ENCODE measurements at places on chromosomes 13 and 19.

DNA sequence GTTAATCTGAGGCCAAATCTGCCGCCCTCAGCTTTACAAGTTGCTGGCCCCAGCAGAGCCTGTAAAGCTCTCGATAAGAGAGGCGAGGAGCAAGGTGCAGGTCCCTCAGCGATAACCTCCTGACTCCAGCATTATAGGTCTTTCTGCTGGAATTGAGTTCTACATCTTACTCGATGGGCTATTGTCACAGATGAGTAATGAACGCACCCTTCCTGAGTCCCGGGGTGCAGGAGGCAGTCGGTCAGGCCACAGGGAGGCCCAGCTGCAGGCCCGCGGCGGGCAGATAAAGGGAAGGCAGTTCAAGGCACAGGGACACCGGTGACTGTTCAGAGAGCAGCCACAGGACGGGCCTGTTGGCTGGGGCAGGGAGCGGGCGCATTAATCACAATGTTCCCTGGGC lies 157.6 kb upstream of the OBI1 start:
- no peak for DNase-seq

- no peak for DNase-seq
These were observed 963 bp downstream of the VPS36 start for GRCh38 chr13:52449331-52450011.

- DNase-seq, result no peak
These were observed 109.8 kb downstream of the POSTN start for GRCh38 chr13:37488726-37489125.

DNA sequence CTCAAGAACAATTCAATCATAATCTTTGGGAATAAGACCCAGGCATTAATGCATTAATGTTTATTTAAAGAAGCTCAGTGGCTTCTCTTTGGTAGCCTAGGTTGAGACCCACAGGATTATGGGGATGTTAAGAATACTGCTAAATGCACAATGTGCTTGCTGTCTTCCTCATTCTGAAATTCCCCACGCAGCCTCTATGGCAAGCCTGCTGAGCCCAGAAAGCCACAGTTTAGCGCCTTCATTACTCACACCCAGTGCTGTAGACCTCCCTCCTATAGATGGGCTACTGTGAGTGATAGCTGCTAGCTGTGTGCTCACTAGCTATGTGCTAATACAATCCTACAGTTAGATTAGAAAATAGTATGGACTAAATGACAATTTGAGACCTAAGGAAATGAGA lies 90.6 kb downstream of the TNFSF13B start:
- DNase-seq, result no peak

DNA sequence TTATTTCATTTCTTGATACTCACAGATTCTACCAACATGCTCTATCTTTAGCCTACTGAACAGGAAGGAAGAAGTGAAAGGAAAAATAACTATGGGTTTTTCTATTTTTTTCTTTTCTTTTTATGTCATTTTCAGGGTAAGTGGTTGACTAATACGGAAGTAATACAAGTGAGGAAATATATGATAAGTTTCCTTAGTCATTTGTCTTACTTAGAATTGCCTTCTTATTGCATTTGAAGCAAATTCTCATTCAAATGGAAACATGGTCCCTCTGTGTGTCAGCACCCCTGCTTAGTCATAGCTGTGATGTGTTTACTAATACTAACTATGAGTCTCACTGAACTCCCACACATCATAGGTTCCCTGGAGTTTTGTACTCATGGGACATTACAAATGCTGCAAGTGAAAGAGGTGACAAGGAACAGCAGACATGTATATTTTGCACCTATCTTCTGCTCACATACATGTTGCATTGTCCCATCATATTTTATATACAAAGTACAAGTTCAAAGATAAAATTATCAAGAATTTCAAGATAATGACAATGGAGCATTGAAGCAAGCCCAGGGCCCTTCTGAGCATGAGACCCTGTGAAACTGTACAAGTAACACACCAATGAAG lies 60.1 kb downstream of the DCT start:
- peak; percentile 3 for DNase-seq

- no peak for DNase-seq
These were observed 3.4 kb upstream of the IRF2BP1 start for GRCh38 chr19:45889210-45889885.

DNA sequence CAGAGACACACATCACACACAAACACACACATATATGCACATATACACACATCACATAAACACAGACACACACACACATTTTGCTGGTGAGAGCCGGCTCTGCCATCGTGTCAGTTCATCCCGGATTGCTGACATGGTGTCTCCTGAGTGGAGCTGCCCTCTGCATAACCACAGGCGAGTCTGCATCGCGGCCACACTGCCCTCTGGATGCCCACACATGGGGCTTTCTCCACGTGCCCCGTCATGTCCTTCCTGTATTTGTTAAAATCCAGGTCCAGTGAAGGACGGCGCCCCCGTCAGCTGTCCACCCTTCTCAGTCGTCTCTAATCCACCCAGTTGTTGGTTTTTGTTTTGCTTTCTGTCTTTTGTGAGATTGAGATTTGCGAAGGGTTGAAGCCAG lies 52.6 kb upstream of the F7 start:
- no peak for DNase-seq

GRCh38 chr13:27559719-27560118 lies 60.6 kb downstream of the LNX2 start:
- DNase-seq, result no peak

GRCh38 chr13:26749285-26749684 lies 11.3 kb downstream of the GPR12 start:
- no peak for DNase-seq

DNA sequence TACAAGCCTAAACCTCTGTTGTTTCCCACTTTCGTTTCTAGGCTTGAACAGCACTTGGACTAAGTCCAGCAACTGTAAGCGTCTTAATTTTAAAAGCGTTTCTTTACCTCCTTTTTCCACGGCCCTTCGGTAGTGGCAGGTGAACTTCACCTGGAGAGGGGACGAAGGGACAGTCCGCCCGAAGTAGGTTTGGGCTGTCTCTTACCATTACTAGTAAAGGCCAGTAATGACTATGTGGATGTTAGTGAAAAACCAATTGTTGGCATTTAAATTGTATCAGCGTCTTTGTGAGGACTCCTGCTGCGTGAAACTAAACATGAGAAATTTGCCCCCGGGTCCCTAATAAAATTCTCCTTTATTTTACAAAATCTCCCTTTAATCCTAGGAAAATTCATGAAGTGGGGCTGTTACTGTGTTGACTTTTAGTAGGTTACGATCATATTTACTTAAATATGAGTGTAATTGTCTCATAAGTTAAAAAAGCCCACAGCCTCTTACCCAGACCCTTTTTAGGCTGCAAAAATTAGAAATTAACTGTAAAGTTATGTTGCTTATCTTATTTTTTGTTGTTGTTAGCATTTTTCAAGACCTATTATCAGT lies 983 bp downstream of the ITM2B start:
- peak; percentile 58 for DNase-seq

- DNase-seq, result no peak
These were observed 50.1 kb upstream of the ZNF573 start for GRCh38 chr19:37829526-37829925.

DNA sequence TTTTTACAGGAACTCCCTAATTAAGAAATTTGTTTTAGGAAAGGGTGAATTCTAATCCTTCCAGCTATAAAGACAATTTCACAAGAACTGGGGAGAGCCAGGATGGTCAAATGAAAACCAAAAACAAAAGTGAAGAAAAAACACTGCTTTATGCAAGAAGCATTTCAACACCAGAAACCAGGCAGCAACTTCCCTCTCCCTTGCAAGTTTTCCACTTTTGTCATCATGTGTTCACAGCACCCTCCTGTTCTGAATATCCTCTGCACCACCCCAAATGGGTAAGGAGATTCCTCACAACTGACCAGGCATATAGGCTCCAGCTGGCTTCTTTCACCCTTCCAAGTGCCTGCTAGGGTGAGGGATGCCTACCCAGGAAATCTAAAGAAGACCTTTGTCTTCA lies 328.1 kb downstream of the TBC1D4 start:
- DNase-seq, result no peak

DNA sequence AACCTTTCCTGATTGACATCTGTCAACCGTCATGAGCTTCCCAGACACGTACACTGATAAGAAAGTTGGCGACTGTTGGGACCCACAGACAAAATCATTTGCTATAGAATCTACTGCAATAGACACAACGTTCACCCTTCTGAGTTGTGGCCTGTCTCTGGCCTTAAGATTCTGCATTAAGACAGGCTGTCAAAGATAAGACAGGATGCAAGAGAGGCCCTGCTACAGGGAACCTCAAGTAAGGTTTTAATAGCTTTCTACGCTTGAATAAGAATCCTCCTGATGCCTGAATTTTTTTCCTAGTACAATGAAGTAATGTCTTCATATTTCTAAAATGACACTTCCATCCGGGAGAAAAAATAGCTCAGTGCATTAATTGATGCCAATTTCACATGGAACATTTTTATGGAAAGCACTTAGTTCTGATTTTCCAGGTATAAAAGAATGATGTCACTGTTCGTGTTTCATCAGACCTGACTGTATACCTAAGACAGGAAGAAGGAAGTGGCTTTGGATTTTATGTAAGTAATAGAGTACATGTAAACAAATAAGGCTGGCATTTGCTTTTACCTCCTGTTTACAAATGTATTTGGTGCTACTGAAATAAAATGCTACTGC lies 275.2 kb upstream of the GPC6 start:
- DNase-seq, result no peak

DNA sequence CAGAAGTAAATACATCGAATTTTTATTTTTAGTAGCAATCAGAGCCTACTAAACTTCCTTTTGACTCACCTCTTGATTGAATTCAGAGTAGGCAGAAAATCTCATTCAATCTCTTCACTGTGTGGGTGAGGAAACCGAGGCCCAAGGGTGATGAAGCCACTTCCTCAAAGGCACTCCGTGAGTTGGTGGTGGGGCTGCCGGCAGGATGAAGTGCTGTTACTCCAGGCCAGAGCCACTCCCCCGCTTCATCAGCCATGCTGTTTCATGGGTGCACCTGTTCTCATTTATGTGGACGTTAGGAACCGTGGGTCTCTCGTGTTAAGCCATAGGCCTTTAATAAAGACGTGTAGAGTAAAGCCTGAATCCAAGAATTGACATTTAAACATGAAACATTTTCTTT lies 13.2 kb downstream of the ING1 start:
- no peak for DNase-seq

GRCh38 chr13:48411147-48411794 lies 1.6 kb downstream of the LPAR6 start:
- DNase-seq, result no peak

GRCh38 chr19:18697680-18698079 lies 14.2 kb downstream of the CRTC1 start:
- DNase-seq, result no peak

DNA sequence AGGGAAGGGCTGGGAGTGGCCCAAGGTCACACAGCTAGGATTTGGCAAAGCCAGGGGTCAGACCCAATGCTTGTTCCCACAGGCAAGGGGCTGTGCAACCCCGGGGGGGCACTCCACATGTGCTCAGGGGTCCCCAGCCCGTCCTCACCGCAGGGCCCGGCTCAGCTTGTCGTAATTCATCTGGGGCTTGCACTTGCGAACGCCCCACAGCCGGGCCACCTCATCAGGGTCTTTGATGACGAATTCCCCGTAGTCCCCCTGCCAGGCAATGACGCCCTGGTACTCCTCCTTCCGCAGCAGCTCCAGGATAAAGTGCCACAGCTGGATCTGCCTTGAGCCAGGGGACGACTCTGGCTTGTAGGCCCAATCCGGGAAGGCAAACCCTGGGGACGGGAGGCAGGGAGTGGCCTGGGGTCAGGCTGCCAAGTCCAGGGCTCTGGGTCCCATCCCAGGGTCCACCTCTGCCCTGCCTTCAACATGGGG lies 4.7 kb downstream of the ERF start:
- DNase-seq, result no peak

DNA sequence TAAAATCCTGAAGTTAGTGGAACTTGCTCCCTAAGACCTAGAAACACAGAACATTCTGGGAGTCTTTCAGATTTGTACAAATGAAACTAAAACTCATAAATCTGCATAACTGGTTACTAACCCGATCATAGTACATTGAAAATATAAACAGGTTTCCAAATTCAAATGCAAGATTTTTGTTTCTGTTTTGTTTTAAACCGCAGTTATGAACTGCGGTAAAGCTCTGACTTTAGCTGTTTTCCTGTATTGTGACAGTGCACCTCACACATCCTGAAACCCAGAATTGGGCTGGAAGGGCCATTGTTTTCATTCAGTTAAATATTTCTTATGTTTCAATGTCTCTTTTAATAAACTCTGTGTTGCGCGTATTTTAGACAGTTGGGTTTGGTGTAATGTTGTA lies 204.7 kb downstream of the SHISA2 start:
- no peak for DNase-seq

DNA sequence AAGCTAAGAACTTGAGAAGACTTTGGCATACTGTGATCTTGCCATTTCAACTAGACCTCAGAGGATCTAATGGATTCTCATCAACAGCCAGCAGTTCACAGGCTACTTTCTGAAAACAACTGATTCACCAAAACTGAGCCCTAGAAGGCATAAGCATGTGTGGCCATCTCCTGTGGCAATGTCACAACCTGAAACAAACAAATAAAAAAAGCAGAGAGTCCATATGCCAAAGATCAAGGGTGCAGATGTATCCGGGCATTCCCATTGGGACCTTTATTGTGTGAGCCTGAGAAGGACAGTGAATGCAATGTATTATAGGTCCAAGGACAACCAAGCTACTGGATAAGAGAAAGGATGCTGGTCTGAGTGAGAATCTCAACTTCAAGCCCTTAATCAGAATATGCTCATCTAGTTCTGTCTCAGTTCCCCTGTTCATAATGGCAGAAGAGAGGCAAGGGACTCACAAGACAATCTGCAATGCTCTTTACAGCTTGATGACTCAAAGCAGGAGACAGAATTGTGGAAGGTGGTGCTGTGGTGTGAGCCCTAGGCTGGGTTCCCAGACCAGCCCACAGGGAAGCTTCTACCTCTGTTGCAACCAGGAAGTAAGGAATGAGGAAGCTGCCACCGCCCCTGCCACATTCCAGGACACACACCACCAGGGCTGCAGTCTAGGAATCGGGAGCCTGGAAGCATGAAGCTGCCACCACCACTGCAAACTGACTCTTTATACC lies 133.7 kb downstream of the RAP2A start:
- peak; percentile 63 for DNase-seq

GRCh38 chr19:51098365-51099046 lies 9.7 kb downstream of the CTU1 start:
- no peak for DNase-seq

- no peak for DNase-seq
These were observed 38.0 kb upstream of the FREM2 start for GRCh38 chr13:38648912-38649311.

GRCh38 chr13:50222569-50223332 lies 207.5 kb downstream of the KCNRG start:
- peak; percentile 79 for DNase-seq

- DNase-seq, result no peak
These were observed 2700.2 kb downstream of the PCDH9 start for GRCh38 chr13:64529874-64530485.
